Stimulated activated CD4-positive, alpha-beta T cell treated with anti-CD3 and anti-CD28 coated beads, Interleukin-4, amount 100 ng/mL, for 48 hours (primary cell): ENCODE measurements at places on chromosomes 13 and 19.

GRCh38 chr19:21569494-21569865 lies 64.1 kb downstream of the ZNF429 start:
- no peak for DNase-seq

- DNase-seq = no peak
These were observed 920 bp upstream of the TIMM13 start for GRCh38 chr19:2428321-2428690.

DNA sequence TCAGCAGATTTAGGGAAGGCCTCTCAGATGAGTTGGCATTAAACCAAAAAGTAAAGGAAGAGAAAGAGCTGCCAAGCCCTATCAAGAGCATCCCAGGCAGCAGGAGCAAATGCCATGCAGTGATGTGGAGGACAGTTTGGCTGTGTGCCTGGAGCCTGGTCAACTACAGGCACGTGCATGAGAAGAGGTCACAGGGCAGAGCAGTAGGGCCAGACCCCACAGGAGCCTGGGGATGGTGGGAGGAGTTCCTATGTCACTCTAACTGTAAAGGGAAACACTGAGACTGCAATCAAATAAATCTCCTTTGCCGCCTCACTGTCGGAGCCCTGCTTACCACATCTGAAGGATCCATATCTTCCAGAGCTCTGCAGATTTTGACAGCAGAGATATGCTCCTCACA lies 240.5 kb downstream of the ENOX1 start:
- DNase-seq = no peak

DNA sequence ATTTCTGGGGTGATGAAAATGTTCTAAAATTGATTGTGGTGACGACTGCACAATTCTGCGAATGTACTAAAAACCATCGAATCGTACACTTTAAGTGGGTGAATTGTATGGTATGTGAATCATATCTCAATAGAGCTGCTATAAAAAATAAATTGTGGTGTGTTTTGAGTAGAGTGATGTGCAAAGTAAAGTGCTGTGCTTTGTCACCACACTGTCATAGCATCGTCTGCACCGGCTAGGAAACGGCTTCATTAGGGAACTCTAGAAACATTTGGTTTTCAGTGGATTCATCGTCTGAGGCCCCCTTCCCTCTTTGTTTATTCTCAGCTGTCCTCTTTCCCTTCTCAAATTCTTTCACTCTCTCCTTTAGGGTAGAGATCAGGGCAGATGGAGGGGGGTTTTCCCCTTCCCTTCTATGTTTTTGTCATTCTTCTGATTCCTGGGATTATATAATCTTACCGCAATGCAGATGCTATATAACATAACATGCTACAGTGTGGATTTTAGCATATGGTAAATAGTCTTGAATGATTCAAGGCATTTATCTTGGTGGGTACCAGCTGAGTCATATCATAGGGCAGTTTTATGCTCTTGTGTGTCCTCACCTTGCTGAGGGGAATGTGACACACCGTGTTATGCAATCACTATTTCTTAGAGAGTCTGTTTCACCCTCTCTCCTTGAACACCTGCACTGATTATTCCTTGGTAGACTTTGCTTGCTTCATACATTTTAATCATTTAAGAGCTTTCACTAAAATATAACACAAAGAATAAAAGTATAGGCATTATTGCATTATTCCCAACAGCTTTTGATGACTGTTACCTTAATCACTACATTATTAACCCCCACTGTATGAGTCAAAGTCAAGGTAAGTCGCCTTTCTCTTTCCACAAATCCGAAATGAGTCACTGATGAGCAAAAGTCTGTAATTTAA lies 239.4 kb downstream of the DCLK1 start:
- no peak for DNase-seq
